Caki2 (cell line): ENCODE measurements at places on chromosomes 2 and 18.

- DNase-seq: no peak
Observed at GRCh38 chr2:216362730-216363129, 9.6 kb downstream of the MARCHF4 start.

DNA sequence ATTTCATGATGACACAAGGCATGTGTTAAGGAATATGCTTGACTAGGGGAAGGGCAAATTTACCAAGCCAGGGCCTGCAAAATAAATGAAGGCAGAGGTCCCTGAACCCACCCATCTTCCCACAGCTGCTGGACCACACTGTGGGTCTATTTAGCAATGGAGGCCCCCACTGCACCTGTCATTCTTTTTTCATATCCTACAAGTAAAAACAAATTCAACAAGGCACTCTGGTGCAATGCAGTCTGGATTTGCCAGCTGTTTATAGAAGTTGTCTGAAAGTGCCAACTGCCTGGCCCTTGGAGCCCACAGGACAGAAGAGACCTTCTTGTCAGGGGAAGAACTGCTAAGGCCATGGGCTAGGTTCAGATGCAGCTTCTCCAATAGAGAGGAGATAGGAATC is 112.8 kb upstream of the ATL2 start:
- DNase-seq: no peak

GRCh38 chr2:7719876-7720275 is 802.7 kb downstream of the RNF144A start:
- DNase-seq: no peak

- no peak for DNase-seq
Observed at GRCh38 chr2:7394195-7394594, 477.0 kb downstream of the RNF144A start.

DNA sequence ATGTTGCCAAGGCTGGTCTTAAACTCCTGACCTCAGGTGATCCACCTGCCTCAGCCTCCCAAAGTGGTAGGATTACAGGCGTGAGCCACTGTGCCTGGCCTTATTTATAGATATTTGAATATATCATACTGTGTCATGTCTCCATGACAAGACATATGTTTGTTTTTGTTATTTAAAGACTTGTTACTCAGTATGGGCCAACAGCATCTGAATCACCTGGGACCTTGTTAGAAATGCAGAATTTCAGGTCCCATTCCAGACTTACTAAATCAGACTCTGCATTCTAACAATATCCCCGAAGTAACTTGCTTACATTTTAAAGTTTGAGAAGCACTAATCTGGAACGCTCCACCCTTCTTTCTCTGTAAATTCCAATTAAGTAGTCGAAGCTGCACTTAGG is 33.2 kb downstream of the RPE start:
- DNase-seq: no peak

- DNase-seq: no peak
Observed at GRCh38 chr2:28348921-28349320, 43.7 kb upstream of the FOSL2 start.

GRCh38 chr18:48898521-48898920 is 52.2 kb downstream of the SMAD7 start:
- DNase-seq: no peak

DNA sequence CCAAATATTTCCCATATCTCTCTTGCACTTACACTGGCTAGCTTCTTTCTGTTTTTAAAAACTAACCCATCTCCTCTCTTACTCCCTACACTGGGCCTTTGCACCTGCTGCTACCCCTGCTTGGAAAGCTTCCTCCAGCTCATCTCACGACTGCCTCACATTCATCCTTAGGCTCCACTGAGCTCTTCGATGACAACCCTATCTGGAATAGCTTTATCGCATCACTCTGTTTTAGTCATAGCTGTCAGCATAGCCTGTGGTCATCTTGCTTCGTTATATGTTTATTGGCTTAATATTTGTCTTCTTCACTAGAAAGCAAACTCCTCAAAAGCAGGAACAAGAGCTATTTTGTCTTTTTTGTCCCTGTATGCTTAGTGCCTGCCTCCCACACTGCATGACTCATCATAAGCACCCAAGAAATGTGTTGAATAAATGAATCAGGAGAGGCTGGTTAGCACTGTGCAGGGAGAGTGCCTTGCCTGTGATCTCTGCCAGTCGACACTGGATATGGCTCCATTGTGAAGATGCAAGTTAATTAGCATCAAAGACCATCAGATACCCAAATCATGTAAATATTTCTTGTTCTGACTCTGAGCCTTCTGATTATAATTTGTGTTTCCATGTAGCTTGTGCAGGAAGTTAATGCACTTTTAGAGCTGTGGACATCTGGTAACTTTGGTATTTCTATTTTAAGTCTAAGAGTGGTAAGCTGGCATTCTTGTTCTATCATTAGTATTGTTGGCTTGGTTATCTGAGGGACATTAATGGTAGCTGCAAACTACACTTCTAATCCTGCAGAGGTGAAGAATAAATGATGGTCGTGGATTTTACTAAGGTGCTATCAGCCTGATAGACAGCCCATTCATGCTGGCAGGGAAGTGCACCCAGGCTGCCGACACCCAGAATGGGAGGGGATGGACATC is 10.3 kb upstream of the DYTN start:
- DNase-seq: peak; percentile 14

- no peak for DNase-seq
Observed at GRCh38 chr2:204496779-204497178, 48.5 kb upstream of the PARD3B start.

GRCh38 chr2:114598329-114598728 is 155.9 kb downstream of the DPP10 start:
- no peak for DNase-seq

- DNase-seq: peak; percentile 59
Observed at GRCh38 chr2:176088048-176088936, 4.2 kb upstream of the HOXD13 start.

DNA sequence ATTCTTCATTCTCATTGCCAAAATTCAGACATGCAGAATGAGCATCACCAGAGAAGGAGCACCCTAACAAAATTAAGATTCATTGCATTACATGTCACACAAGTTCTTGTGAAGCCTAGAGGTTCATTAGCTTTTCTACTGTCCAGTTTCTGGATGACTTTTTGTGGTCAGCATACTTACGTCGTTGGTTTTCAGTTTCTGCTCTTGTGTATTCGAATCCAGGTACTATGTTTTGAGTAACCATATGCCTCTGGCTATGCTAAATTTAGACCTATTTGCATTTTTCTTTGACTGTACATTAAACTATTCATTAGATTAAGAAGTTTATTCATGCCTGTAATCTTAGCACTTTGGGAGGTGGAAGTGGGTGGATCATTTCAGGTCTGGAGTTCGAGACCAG is 251.3 kb downstream of the PARD3B start:
- no peak for DNase-seq

- no peak for DNase-seq
Observed at GRCh38 chr2:218006741-218007140, 3.9 kb upstream of the TNS1 start.

DNA sequence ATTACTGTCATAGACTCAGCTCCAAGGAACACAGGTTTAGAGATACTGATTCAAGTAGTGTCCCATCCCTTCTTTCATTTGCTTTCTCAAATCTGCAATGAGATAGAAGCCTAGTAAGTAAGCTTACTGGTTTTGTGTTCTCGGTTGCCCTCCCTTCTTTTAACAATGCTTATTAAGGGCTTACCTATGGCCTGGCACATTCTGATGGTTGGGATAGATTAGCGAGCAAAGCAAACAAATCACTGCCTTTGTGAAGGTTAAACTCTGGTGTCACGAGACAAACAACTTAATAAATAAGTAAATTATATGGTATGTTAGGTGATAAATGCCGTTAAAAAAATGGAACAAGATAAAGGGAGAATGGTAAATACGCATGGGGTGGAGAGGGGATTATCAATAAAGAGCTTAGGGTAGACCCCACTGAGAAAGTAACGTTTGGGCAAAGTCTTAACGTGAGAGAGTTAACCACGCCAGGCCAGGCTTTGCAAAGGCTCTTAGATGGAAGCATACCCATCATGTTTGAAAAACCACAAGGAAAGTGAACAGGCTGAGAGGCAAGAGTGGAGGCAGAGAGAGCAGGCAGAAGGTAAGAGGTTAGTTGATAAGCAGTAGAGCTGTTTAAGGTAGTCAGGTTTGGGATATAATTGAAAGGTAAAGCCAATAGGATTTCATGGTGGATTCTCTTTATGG is 31.0 kb downstream of the EIF2AK3 start:
- DNase-seq: no peak

DNA sequence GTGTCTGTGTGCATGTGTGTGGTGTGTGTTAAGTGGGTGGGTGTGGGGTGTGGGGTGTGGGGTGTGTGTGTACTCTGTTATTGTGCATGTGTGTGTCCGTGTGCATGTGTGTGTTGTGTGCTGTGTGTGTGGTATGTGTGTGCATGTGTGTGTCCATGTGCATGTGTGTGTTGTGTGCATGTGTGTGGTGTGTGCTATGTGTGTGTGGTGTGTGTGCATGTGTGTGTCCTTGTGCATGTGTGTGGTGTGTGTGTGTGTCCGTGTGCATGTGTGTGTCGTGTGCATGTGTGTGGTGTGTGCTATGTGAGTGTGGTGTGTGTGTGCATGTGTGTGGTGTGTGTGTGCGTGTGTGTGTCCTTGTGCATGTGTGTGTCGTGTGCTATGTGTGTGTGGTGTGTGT is 6.9 kb upstream of the OTOS start:
- no peak for DNase-seq
